ENCODE measurements at places on chromosomes 5 and 9. TPM values are rescaled to one million over a fixed set of nuclear protein-coding genes. Genes with fewer than 3 reads are reported as not detected.

Gene SLC6A3
- total RNA-seq, result 0.19 TPM

Gene CKMT2
- 4.3 TPM for total RNA-seq

Gene RASGRF2
- total RNA-seq, result 2.1 TPM

Gene TAF11L10
- total RNA-seq, result not detected

Gene BTNL9
- total RNA-seq, result 0.39 TPM

Gene ADGRV1
- 13.6 TPM for total RNA-seq

Gene PDE6A
- total RNA-seq, result not detected

DNA sequence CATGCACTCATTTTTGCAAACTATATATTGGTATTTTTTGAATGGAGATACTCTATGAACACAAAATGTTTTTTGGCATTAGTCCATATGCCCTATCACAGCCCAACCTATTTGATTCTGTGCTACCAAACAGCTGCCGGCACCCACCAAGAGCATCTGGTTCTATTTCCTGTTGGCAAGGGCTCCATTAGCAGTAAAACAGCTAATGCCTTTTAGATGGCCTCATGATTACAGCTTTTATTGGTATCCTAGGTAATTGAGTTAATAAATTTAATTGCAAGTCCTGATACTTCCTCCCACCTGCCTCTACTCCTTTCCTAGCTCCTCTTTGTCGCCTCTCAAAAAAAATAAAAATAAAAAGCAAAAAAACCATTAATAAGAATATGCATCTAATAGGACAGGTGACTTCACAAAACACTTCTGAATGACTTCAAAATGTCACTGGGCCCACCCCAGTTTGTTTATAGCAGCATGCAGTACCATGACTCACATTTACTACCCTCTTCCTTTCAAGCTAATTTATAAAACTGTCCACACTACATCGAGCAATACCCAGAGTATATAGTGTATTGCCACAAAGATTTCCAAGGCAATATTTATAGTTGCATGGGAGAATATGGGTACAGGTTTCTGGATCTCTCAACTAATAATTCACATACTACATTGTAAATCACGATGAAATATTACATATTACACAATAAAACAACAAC is 620.4 kb downstream of the SLCO4C1 start:
- DNase-seq, result no peak
- no peak overlapping the region for H3K4me3 ChIP-seq
- H3K4me1 ChIP-seq, result peaks cover 3% of the 10 kb centered on the region

GRCh38 chr5:126808521-126808988 is 31.6 kb downstream of the LMNB1 start:
- DNase-seq, result no peak
- no peaks in the 10 kb centered on the region for H3K4me1 ChIP-seq
- H3K27me3 ChIP-seq, result no peaks in the 10 kb centered on the region
- peaks cover 27% of the 10 kb centered on the region for H3K36me3 ChIP-seq

- no peak overlapping the region for H3K27ac ChIP-seq
- peaks cover 35% of the 10 kb centered on the region for H3K27me3 ChIP-seq
- DNase-seq, result no peak
- peaks cover 4% of the 10 kb centered on the region for H3K4me1 ChIP-seq
- no peaks in the 10 kb centered on the region for H3K36me3 ChIP-seq
Measured at GRCh38 chr9:36936498-36936831, 97.6 kb downstream of the PAX5 start.

DNA sequence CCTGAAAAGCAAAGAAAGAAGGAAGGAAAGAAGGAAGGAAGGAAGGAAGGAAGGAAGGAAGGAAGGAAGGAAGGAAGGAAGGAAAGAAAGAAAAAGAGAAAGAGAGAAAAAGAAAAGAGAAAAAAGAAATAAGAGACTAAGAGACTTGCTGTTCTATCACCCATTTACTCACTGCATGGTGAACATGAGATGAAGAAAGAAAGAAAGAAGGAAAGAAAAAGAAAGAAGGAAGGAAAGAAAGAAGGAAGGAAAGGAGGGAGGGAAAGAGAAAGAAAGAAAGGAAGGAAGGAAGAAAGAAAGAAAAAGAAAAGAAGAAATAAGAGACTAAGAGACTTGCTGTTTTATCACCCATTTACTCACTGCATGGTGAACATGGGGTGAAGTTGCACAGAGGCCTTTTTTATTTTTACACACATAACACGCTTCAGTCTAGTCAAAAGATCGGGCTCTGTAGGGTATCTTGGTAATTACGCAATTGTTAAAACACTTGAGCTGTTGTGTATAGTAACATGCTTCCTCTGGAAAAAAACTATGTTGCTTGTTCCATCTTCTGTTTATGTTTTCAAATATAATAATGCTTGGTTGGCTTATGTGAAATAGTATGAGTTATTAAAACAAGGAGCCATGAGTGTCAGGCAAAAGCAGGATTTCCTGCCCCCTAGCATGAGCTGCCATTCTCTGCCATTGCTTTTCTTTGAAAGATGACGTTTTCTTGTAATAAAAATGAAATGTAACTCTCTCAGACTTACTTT is 119.3 kb upstream of the ZNF608 start:
- H3K4me1 ChIP-seq, result peaks cover 34% of the 10 kb centered on the region
- no peaks in the 10 kb centered on the region for H3K27me3 ChIP-seq
- H3K36me3 ChIP-seq, result no peaks in the 10 kb centered on the region
- no peak for DNase-seq
- no peak overlapping the region for H3K27ac ChIP-seq

DNA sequence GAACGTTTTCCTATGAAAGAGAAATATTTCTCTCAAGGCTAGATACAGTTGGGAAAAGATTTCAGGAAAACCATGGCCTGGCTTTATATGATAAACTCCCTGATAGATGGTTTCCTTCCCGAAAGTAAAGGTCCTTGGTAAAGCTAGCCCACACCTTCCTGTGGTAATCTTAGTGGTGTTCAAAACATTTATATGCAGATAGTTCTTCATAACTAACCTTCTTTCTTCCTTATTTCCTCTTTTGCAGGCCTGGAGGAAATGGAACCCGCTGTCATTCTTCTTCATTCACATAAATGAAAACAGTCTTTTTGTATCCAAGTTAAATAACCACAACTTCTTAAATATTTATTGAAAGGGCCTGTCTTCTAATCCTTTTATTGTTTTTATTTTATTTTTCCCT is 474.0 kb upstream of the ACTBL2 start:
- H3K4me1 ChIP-seq, result peaks cover 13% of the 10 kb centered on the region
- H3K36me3 ChIP-seq, result no peaks in the 10 kb centered on the region
- no peak overlapping the region for H3K4me3 ChIP-seq
- DNase-seq, result no peak
- no peak overlapping the region for H3K27ac ChIP-seq

GRCh38 chr9:89529243-89530035 is 31.5 kb upstream of the SEMA4D start:
- no peak overlapping the region for H3K27ac ChIP-seq
- H3K4me1 ChIP-seq, result peaks cover 10% of the 10 kb centered on the region
- H3K27me3 ChIP-seq, result no peaks in the 10 kb centered on the region
- H3K4me3 ChIP-seq, result no peak overlapping the region
- H3K36me3 ChIP-seq, result no peaks in the 10 kb centered on the region

GRCh38 chr5:148826739-148827070 is 294 bp downstream of the ADRB2 start:
- H3K4me3 ChIP-seq, result peak overlapping the region; percentile 92
- no peak for DNase-seq
- peaks cover 76% of the 10 kb centered on the region for H3K27me3 ChIP-seq
- H3K36me3 ChIP-seq, result no peaks in the 10 kb centered on the region

DNA sequence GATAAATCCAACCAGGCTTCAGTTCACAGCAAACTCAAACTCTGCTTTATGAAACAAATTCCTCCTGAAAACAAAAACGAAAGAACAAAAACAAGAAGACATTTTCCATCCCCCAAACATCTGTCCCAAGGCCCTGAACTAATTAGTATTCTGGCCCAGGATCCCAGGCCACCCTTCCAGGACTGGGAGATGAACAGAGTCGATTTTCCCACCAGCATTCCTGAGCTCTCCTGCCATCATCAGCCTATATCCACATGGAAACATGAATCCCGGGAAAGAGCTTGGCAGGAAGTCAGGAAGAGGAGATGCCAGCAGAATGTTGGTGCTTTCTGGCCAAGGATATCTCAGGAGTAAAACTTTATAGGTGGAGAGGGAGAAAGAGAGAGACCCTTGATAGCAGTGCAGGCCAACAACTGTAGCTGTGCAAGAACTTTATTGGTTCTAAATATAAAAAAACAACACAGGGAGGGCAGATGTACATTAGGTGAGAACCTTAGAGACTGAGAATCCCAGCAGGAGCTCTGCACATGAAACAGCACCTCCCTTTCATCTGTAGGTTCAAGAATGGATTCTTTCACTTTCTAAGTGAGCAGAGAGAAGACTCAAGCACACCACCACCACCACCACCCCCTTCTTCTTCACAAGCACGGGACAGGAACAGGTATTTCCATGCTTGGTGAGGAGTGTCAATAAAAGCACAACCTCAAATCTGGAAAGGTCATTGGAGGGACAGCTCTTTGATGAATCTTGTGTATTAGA is 190.7 kb upstream of the TAS2R1 start:
- H3K36me3 ChIP-seq, result no peaks in the 10 kb centered on the region
- no peak overlapping the region for H3K27ac ChIP-seq
- no peaks in the 10 kb centered on the region for H3K27me3 ChIP-seq
- H3K4me3 ChIP-seq, result no peak overlapping the region

DNA sequence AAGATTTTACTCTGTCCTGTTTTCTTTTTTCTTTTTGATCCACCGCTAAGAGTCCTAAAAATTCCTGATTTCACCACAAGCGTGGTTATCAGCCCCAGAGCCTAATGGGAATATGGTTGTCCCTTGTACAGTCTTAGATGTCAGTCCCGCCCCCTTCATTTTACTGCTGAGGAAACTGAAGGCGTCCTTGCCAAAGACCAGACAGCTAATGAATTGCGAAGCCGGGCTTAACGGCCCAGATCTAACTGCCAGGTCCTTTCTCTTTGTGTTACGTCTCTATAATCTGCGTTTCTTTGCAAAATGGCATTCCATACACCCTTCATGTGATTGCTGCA is 497 bp downstream of the NSA2 start:
- no peak for DNase-seq
- peak overlapping the region; percentile 91 for H3K27ac ChIP-seq
- H3K36me3 ChIP-seq, result peaks cover 14% of the 10 kb centered on the region
- peaks cover 12% of the 10 kb centered on the region for H3K4me1 ChIP-seq
- H3K27me3 ChIP-seq, result no peaks in the 10 kb centered on the region
- H3K4me3 ChIP-seq, result peak overlapping the region; percentile 100

DNA sequence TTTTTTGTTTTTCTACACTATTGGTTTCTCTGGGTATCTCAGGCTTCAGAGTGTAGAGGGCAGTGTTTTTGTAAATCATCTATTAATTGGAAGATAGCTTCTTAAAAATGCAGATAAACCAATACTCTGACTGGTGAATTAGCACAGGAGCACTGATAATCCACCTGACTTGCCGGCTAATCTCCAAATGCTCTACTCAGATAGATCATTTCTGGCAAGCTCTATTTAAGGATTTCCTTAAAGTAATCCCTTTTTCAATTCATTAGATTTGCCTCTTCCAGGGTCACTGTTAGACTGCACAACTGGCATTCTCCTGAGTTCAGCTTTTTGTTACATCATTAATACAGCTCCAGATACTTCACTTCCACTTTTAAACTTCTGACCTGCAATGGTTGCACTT is 1390.3 kb upstream of the NUDT12 start:
- DNase-seq, result no peak
- no peaks in the 10 kb centered on the region for H3K4me1 ChIP-seq
- no peak overlapping the region for H3K27ac ChIP-seq
- H3K4me3 ChIP-seq, result no peak overlapping the region
- no peaks in the 10 kb centered on the region for H3K36me3 ChIP-seq
- H3K27me3 ChIP-seq, result no peaks in the 10 kb centered on the region

DNA sequence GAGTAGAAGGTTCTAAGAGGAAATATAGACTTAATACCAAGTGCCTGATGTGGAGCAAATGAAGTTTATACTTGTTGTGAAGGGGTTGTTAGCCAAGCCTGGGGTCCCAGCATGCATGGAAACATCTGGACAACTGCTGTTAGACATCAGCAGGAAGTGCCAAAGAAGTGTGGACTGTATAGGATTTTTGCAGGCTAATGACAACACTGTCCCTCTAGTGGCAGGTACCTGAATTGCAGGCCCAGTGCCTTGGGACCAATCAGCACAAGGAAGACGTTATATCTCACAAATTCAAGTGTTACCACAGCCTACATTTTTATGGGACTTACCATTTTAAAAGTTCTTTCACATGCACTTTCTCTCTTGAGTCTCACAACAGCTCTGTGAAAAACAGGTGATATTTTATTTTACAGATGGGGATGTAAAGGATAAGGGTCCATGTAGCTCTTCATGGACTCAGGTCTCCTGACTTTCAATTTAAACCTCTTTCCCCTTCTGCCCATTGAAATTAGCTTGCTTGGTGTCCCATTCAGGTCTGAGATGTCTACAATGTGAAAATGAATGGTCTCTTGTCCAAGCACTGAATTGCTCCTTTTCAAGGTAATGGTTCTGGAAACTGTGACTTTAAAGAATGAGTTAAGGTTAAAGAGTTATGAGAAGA is 89.0 kb upstream of the MAP1B start:
- DNase-seq, result no peak
- peaks cover 16% of the 10 kb centered on the region for H3K4me1 ChIP-seq
- peaks cover 3% of the 10 kb centered on the region for H3K27me3 ChIP-seq
- no peak overlapping the region for H3K27ac ChIP-seq
- H3K36me3 ChIP-seq, result no peaks in the 10 kb centered on the region

DNA sequence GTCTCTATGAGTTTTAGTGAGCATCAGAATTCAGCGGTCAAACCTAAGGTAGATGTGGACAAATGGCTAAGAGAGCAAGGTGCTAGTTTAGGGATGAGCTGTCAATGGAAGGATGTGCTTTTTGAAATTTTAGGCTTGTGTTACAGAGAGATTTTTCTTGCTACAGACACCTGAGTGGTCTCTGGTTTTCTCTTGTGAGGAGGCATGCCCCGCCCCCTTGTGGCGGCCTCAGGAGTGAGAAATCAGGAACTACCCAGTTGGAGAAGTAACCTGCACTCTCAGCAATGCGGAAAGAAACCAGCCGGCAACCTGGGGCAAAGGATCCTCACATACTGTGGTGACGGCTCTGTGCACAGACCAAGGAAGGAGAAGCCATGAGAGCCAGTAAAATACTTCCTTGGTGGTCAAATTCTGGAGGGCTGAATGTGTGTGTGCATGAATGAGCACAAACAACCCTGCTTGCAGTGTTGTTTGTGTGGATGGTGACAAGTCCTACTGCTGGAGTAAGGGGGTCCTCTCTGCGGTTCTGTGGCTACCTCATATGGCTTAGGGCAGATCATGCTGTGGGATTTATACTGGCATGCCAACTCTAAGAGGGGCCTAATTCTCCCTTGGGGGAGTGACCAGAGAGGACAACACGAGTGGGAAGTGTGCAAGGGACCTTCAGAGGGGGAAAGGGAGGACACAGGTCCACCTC is 16.7 kb upstream of the HSD17B4 start:
- DNase-seq, result no peak
- H3K27ac ChIP-seq, result no peak overlapping the region
- peaks cover 9% of the 10 kb centered on the region for H3K4me1 ChIP-seq
- no peak overlapping the region for H3K4me3 ChIP-seq
- H3K36me3 ChIP-seq, result no peaks in the 10 kb centered on the region
- H3K27me3 ChIP-seq, result peaks cover 3% of the 10 kb centered on the region

- DNase-seq, result no peak
- peaks cover 7% of the 10 kb centered on the region for H3K27me3 ChIP-seq
- no peaks in the 10 kb centered on the region for H3K36me3 ChIP-seq
- no peak overlapping the region for H3K27ac ChIP-seq
- H3K4me1 ChIP-seq, result no peaks in the 10 kb centered on the region
- no peak overlapping the region for H3K4me3 ChIP-seq
Measured at GRCh38 chr5:5658226-5658625, 235.7 kb downstream of the ICE1 start.

- H3K4me1 ChIP-seq, result peaks cover 26% of the 10 kb centered on the region
- H3K27me3 ChIP-seq, result no peaks in the 10 kb centered on the region
- H3K36me3 ChIP-seq, result peaks cover 3% of the 10 kb centered on the region
- no peak overlapping the region for H3K4me3 ChIP-seq
- DNase-seq, result no peak
- no peak overlapping the region for H3K27ac ChIP-seq
Measured at GRCh38 chr5:127933348-127933747, 150.2 kb upstream of the SLC12A2 start.

All from type B pancreatic cell (in vitro differentiated cells).